ENCODE measurements at places on chromosomes 11 and 22. TPM values are rescaled to one million over a fixed set of nuclear protein-coding genes. Genes with fewer than 3 reads are reported as not detected.
A peak's percentile ranks its signal among the peaks of the same experiment; 100 is the strongest.

DNA sequence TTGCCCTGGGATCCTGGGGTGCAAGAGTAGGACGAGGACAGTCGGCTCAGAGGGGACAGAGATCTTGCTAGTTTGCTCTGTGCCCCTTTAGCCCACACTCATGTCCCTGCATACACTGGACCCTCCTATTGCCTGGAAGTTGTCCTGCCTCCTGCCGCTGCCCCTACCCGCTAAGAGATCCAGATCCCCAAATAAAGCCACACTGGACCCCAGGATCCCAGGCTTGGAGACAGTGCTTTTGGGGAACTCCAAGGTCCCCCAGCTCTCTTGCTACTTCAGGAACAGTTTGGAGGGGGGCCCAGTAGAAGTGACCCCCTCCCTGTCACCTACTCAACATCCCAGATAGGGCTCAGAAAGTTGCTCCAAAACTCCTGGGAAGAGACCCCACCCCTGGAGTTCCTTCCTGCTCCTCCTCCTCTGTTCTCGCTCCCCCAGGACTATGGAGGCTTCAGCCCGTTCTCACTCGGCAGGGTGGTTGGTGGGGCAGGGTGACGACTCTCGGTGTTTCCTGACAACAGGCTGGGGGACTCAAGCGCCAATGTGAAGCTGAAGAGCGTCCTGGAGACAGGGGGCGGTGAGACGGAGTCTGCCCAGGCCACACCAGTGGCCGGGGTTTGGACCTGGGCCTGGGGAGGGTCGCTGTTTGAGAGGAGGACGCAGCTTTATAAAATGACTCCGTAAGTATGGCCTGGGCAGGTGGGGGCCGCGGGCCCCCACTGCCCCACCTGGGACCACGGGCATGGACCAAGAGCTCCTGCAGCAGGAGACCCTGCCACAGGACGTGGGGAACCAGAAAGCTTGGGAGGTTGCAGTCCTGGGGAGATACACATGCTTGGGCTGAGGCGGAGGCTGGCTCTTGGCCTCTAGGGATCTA is 19.2 kb upstream of the TUB start:
- DNase-seq = no peak

- no peak for DNase-seq
These were observed 70.7 kb downstream of the MN1 start for GRCh38 chr22:27730641-27731433.

- peak; percentile 7 for DNase-seq
These were observed 44.4 kb downstream of the INSC start for GRCh38 chr11:15159085-15159484.

- DNase-seq = no peak
These were observed at the start of gene AMOTL1 for GRCh38 chr11:94767701-94768601. TSS of gene AMOTL1 (plus strand) at chr11:94768356. CDS start at chr11:94768512, 156 bp downstream.

- DNase-seq = no peak
These were observed 16.8 kb upstream of the P2RY2 start for GRCh38 chr11:73201249-73201648.

DNA sequence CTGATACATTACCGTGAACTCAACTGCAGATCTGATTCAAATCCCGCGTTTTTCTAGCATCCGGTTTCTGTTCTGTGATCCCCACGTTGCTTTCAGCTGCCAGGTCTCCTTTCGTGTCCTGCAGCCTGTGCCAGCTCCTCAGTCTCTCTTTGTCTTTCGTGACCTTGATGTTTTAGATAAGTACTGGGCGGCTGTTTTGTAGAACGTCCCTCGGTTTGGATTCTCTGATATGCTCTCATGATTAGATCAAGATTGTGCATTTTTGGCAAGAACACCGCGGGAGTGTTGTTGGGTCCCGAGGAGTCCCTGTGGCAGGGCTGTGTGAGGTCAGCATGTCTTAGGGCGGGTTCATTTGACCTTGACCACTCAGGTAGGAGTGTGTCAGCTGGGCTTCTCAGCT is 38.6 kb downstream of the KCNQ1 start:
- no peak for DNase-seq

Gene KCNK7
- 0.50 TPM for polyA plus RNA-seq

Gene SMTNL1
- polyA plus RNA-seq = not detected

Gene MYO7A
- polyA plus RNA-seq = 1.4 TPM

Gene ME3
- polyA plus RNA-seq = 20.1 TPM
